D721Med (cell line): ENCODE measurements at places on chromosomes 6 and 20.
A peak's percentile ranks its signal among the peaks of the same experiment; 100 is the strongest.

DNA sequence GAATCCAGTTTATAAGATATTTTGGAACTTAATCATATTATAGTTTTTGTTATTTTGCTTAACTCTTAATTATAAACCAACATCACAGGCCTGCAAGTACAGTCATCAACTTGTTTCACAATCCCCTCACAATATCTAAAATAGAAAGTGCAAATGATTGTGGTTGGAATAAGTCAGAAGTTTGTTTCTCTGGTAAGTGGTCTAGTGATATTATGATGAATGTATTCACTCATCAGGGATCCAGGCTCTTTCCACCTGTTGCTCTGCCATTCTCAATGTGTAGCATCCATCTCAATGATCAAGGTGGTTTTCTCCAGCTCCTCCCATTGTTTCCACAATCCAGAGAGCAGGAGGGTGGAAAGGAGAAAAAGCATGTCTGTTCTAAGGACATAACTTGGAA is 54.2 kb downstream of the OPN5 start:
- DNase-seq: no peak

DNA sequence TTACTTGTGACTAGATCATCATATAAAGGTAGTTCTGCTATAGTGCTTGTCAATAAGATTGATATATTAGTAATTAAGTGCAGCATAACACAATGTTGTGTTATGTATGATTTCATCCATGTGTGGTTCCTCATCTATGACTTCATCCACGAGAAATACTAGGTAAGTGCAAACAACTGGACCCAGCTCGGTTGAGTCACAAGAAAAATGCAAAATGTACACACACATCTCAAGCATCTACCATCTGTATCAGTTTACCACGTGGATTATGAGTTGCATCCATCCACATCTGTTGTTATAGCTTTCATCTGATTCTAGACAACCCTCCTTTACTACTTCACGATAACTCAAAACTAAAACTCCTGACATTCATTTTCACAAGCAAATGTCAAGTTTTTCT is 517.0 kb upstream of the CITED2 start:
- no peak for DNase-seq

GRCh38 chr6:39947611-39948068 is 13.4 kb upstream of the MOCS1 start:
- no peak for DNase-seq

DNA sequence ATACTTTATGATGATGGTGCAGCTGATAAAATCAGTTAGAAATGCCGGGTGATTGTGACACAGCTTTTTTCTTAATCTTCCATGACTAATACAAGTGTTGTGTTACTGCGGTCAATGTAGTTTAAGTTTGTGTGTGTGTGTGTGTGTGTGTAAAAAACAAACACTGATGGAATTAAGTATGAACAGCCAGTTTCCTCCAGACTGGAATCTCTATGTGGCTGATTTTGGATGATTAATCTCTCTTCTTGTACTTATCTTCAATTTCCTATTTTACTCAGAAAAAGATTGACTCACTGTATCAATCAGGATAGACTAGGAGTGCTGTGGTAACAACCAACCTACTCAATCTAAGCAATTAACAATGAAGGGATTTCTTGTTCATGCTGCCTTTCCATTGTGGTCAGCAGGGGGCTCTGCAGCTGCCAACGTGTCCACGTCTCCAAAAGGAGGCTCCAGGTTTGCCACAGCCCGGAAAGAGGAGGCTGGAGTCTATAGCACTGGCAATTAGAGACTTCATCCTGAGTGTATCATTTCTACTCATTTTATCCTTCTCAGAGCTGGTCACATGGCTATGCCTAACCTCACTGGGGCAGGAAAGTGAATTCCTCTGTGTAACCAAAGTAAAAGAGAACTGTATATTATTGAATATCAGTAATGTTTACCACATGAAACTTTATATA is 107.7 kb downstream of the CD109 start:
- DNase-seq: no peak

DNA sequence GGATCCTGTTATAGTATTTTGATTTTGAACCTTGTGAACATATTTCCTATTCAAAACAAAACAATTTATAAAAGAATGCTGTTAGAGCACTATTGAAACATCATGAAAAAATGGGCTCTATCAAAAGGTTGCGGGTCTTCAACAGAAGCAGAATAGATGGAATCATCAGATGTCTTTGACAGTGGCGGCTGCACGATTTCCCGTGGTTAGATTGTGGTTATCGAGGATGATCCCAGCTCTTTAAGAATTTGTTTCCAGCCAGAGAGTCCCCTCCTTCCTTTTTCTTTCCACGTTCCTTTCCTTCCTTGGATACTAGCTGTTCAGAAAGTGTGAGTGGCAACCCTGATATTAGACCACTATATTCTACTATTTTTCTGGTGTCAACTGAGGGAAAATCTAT is 163.4 kb downstream of the FARS2 start:
- DNase-seq: no peak

GRCh38 chr20:1434571-1435336 is 31.9 kb downstream of the NSFL1C start:
- DNase-seq: no peak

- DNase-seq: no peak
Measured at GRCh38 chr6:53691252-53691651, 25.7 kb upstream of the KLHL31 start.

GRCh38 chr6:134495890-134496248 is 178.0 kb upstream of the SGK1 start:
- no peak for DNase-seq

GRCh38 chr20:9838378-9839295 is at the start of gene PAK5:
Gene PAK5, minus strand, starts transcription at chr20:9839076. Its CDS starts 194,748 bp downstream, at chr20:9644328.
- DNase-seq: peak; percentile 30
